ENCODE measurements at places on chromosomes 13 and 19.

DNA sequence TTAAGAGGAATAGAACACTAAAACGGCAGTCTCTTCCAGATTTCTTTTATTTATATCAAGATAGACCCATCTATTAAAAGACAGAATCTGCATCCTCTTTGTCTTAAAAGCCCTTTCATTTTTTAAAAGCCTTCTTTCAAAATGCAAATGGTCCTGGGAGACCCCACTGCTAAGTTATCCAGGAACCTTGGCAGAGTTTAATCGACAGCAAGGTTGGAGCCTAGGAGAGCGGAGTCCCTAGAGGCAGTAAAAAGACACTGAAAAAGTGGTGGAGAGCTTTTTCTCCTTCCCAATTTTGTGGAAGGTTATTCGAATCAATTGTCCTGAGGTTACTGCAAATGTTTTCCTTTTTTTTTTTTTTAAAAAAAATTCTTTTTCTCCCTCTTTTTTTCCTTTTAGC, 294.7 kb downstream of the NALCN start:
- DNase-seq, result no peak

GRCh38 chr13:78085434-78086225, 167.0 kb upstream of the EDNRB start:
- DNase-seq, result no peak

- DNase-seq, result no peak
Observed at GRCh38 chr19:4413588-4413987, 11.1 kb downstream of the CHAF1A start.

GRCh38 chr13:21686751-21687391, 16.0 kb downstream of the FGF9 start:
- no peak for DNase-seq

GRCh38 chr13:109136873-109137272, 507.5 kb downstream of the MYO16 start:
- DNase-seq, result no peak

GRCh38 chr13:36072152-36072935, 58.8 kb downstream of the DCLK1 start:
- no peak for DNase-seq

DNA sequence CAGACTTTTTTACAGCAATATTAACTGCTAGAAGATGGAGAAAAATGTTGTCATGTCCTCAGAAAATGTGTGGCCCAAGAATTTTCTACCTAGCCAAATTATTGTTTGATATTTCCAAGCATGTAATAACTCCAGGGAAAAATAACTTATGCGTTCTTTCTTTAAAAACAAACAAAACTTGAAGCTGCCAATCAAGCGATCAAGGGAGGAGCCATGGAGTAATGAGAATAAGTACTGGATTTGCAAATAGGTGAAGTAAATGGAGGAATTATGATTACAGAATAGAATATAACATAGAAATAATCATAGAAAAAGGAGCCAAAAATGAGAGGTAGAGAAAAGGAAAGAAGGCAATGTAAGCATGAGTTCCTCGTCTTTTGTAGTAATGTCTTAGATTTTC, 225.3 kb downstream of the DLEU7 start:
- DNase-seq, result no peak

DNA sequence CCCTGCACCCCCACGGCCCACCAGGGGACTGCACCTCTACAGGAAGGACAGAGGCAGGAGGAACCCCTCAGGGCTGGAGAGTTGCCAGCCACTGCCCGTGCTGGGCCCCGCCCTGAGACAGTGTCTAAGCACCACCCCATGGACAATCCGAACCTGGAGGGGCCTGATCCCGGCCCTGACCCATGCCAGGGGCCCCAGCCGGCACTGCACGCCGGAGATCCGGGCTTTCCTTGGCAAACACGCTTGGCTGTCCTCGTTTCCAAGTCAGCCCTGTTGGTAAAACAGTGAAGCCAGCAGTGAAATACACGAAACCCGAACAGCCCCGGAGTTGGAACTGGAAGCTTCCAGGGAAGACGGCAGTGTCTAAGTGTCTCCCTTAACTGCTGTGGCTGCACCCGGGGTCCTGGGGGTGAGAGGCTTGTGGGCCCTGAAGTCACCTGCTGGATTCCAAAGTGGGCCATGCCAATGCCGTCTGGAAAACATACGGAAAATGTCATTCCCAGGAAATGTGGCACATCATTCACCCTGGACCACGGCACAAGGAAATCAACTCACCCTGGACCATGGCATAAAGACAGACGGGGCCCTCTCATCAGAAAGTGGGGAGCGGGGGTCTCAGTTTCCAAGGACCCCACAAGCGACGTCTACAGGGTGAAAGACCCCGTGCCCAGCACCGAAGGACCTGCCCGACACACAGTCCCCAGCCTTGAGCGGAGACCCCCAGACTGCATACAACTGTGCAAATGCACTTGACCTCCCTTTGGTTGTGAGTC, 30.9 kb downstream of the RASA3 start:
- DNase-seq, result peak; percentile 61

GRCh38 chr19:55670280-55671053, 4.6 kb upstream of the EPN1 start:
- peak; percentile 32 for DNase-seq

DNA sequence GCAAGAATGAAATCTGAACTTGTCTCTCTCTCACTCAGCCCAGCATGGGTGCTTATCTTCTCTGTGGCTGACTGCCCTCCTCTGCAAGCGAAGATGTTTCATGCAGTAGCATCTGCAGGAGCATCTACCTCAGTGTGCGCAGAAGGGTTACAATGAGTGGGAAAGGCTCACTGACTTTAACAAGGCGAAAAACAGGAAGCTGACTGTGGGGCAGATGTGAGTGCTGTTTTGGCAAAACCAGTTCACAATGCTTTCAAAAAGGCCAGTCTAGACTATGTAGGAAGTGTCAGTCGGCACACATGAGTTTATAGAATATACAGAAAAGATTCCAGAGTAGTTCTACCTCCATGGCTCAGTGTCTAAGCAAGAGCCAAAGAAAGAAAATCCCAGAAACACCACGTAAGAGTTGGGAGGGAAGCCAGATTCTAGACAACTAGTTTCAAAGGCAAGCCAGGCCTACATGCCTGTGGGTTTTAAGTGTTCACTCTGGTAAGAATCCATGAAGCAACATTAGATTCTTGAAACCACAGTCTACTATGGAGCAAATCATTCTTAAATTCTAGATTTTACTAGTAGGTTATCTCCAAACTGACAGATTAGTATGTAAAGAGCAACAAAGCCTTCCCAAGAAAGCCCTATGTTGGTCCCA, 124.5 kb downstream of the ABCC4 start:
- DNase-seq, result peak; percentile 45

- peak; percentile 75 for DNase-seq
Observed at GRCh38 chr19:48501494-48502349, 9.9 kb downstream of the LMTK3 start.

DNA sequence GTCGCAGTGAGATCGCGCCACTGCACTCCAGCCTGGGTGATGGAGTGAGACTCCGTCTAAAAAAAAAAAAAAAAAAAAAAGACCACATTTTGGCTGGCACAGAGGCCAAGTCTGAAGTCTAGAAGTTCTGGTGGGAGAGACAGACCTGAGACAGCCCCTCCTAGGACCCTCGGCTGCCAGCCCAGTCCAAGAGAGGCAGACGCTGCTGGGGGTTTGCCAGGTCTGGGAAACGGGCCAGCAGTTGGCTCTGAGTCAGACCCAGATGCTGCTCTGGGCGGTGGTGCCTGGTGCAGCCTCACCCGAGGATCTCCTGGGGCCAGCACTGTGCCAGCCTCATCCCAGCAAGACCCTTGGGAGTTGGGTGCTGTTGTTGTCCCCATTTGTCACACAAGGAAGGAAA, 5.8 kb downstream of the FCHO1 start:
- peak; percentile 75 for DNase-seq

GRCh38 chr13:100330662-100331061, 241.8 kb downstream of the PCCA start:
- no peak for DNase-seq

DNA sequence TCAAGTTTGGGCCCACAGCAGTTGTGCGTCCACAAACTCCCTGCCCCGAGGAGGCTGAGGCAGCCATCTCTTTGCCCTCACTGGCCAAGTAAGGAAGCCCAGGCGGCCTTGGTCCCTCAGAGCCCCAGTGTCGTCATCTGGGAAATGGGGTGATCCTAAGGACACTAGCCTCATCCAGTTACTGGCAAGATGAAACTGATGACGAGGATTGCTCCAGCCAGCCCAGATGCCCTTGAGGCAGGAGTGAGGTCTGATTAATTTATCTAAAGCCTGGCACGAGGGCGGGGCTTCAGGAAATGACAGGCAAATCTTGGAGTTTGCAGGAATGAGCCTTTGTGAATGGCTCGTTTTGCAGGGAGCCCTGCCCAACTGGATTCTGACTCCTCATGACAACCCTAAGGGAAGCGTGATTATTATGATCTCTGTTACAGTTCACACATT, 5.6 kb downstream of the LIPE start:
- no peak for DNase-seq

- DNase-seq, result no peak
Observed at GRCh38 chr13:25673711-25674110, 301.9 kb downstream of the ATP8A2 start.

- DNase-seq, result no peak
Observed at GRCh38 chr13:24661713-24662112, 18.5 kb upstream of the ATP12A start.

GRCh38 chr13:110269509-110270185, 37.3 kb downstream of the COL4A1 start:
- DNase-seq, result no peak

GRCh38 chr19:42422901-42423461, 4.2 kb downstream of the LIPE start:
- DNase-seq, result peak; percentile 71

DNA sequence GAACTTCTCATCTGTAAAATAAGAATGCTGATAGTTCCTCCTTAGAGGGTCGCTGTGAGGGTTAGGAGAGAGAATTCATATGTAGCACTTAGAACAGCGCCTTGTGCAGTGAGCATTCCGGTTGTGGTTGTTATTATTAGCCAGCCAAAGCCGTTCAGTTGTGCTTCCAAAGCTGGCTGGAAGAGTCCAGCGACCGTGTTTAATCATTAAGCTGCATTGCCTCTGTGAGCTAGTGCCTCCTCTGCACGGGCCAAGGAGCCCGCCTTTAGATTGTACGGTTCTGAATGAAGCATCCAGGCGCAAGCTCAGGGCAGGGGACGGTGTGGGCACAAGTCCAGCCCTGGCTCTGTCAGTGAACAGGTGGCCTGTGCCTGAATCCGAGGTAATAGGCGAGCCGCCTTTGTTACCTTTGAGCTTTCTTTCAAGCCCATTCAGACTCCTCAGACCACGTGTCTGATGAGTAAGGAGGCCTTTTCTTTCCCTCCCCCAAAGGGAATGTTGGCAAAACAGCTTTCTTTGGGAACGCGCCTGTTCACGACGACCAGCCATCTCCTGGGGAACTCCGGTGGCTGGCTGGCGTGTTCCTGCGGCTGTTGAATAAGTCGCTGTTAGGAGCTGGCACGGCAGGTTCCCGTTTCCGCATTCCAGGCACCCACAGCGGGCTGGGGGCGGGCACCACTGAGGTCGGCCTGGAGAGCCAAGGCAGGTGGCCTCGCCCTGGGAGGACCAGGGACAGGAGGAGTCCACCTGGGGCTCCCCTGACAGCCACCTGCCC, 25.1 kb downstream of the SIPA1L3 start:
- peak; percentile 81 for DNase-seq

DNA sequence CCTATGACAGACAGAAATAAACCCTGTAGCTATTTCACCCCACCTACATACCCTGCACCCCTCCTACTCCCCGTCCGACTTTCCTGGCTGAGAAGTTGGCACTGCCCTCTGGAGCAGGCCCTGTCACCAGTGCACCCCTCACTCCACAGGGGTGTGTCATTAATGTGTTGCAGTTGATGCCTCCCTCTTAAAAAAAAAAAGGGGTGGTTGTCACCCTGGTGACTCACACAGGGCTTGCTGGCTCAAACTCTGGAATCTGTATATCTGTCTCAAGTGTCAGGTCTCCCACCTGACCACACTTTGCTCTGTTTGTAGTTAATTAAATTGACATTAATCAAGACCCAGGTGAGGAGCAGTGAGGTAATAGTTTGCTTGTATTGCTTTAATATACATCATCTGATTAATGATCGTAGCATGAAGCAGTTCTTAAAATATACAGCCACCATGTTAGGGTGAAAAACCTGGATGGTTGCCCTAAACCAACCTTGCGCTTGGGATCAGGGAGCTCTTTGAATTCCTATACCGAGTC, 2.0 kb upstream of the GATAD2A start:
- no peak for DNase-seq

DNA sequence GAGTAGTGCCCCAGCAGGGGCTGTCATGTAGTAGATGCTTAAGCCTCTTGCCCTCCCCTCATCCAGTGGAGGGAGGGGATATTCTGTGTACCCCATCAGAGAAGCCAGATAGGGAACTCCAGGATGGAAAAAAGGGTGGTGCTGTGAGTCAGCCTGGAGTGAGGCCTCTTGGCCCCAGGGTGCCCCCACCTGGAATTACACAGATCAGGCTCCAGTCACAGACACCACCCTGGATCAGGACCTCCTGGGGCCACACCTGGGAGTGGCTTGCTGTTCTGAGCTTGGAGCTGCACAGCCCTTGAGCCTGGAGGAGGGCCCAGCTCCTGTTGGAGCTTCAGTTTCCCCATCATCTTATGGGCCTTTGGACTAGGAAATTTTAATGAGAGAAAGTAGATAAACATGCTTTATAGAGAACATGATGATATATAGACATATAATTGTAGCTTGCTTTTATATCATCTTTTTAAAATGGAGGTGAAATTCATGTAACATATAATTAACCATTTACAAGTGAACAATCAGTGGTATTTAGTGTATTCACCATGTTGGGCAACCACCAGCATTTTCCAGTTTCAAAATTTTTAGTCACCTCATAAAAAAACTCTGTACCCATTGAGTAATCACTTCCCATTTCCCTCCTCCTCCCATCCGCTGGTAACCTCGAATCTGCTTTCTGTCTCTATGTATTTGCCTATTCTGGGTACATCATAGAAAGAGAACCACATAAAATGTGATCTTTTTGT, 24.6 kb downstream of the CYP4F22 start:
- DNase-seq, result no peak

Data from tongue (tissue), 3 donors.